ENCODE measurements at places on chromosomes 11 and 22. TPM values are rescaled to one million over a fixed set of nuclear protein-coding genes. Genes with fewer than 3 reads are reported as not detected.

The TRIM6 gene
- 0.91 TPM for total RNA-seq

The SNX19 gene
- total RNA-seq = 53.4 TPM

The C11orf97 gene
- not detected for total RNA-seq

The DDIAS gene
- total RNA-seq = 0.89 TPM

The SLC22A25 gene
- total RNA-seq = not detected

The FADD gene
- total RNA-seq = 10.3 TPM

The NCF4 gene
- 7.1 TPM for total RNA-seq

The C22orf42 gene
- not detected for total RNA-seq

Data from Right ventricle myocardium superior (tissue), 1 donor.